Posterior cingulate gyrus (tissue), 11 donors: ENCODE measurements at places on chromosomes 5 and 9.

DNA sequence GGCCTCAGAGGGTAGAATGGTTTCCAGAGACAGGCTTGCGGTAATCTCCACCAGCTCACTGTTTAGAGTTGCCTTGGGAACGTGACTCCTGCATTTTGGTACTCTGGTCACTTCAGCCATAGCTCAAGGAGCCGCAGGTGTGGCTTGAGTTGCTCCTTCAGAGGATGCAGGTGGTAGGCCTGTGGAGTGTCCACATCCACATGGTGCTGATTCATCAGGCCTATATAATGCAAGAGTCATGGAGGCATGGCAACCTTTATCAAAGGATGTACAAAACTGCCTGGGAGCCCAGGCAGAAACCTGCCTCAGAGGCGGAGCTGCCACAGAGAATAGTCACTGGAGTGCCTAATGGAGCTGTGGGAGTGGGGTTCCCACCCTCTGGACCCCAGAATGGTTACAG lies 114.2 kb downstream of the ANXA1 start:
- no peak for DNase-seq

GRCh38 chr5:33772380-33772897 lies 119.4 kb downstream of the ADAMTS12 start:
- DNase-seq = no peak

DNA sequence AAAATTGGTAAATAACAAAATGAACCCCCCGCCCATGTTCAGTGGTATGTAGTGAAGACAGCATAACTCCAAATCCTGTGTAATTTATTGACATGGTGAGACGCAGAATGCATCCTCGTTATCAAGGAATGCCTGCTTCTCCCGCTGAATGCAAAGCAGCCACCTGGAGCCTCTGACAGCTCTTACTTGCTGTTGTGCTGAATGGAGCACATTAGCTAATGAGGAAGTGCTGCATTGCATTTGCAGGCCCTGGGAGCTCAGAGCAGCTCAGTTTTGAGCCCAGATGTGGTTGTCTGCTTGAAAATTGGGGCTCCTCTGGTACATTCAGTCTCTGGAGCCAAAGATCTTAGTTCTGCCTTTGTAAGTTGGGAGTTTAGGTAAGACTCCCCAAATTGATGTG lies 28.9 kb downstream of the PLAC8L1 start:
- peak; percentile 42 for DNase-seq

GRCh38 chr9:90960941-90961340 lies 159.3 kb downstream of the SYK start:
- DNase-seq = peak; percentile 39

DNA sequence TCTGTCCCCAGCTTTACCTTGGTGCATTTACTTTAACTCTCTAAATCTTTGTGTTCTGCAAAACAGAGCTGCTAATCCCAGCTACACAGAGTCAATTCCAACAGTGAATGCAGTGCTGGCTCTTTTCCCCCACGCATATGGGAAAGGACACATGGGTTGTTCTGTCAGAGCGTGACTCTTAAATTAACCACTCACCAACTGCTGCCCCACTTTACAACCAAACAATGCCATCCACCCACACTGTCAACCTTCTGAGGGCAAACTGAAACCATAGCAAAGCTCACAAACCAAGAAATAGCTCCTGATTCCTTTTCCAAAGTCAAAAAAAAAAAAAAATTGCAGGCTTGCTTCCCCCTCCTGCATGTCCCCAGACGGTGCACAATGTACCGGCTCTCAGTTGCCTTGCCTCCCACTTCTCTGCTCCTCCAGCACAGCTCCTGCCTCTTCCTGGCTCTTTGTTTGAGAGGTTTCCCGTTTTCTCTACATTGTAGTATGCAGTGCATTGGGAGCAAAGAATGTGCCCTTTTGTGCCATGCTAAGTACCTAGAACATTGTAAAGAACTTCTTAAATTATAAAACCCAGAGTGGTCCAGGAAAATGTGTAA lies 151.5 kb upstream of the DAPK1 start:
- DNase-seq = peak; percentile 81

DNA sequence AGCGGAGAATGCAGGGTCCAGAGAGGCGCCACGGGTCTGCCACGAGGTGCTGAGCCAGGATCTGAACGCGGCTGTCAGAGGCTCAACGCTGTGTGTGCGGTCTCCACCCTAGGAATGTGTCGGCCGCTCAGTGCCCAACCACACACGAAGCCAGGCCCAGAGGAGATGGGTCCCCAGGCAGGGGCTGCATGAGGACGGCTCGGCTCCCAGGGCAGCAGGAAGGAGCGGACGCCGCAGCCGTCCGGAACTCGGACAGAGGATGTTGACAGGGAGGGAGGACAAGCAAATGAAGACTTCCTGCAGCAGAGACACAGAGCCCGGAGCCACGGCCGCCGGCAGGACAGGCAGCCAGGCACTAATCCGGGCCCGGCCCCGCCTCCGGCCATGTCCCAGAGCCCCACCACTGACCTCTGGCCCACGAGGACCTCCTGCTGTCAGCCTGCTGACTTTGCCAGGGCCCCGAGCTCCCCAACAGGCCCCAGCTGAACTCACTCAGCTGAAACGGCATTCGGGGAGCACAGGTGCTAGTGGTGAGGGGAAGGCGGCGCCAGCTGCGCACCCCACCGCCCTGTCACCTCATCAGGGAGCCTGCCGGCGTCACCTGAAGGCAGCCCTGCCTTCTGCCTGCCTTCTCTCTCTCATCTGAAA lies 12.7 kb downstream of the VAV2 start:
- DNase-seq = no peak

- DNase-seq = no peak
Measured at GRCh38 chr5:150787656-150788055, 9.1 kb downstream of the SMIM3 start.

DNA sequence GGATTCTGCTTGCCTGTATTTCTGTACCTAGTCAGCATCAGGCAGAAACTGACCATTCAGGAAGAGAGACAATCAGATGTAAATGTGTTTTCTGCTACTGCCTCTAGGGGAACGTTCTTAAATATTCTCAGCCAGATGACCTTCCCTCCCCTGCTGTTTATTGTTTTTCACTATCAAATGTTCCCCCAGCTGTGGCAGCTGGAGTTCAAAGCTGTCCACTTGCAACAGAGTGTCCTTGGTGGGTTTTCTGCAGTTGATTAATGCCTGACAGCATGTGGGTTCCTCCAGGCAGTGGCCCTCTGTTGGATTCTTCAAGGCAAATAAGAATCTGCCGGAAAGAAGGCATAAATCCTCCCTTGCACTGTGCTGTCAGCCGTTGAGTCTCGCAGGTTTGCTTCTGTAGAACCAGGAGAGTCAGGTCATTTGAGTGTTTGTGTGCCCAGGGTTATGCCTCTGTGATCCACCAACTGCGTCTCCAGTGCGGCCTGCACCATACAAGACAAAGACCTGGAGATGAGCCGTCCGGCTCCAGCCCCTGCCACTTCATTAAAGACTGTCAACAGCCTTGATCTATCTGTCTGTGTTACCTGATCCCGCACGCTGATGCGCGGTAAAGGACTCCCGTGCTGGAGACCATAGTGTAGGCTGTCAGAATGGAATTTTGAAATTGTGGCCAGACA lies 203.4 kb downstream of the GADD45G start:
- no peak for DNase-seq
